ENCODE measurements at places on chromosomes 5 and 9. TPM values are rescaled to one million over a fixed set of nuclear protein-coding genes. Genes with fewer than 3 reads are reported as not detected.
A peak's percentile ranks its signal among the peaks of the same experiment; 100 is the strongest.

- DNase-seq = no peak
Observed at GRCh38 chr9:109192732-109193361, 25.8 kb upstream of the FRRS1L start.

GRCh38 chr5:120852222-120852860 lies 388.2 kb downstream of the PRR16 start:
- no peak for DNase-seq

TAF1L gene
- not detected for total RNA-seq

- no peak for DNase-seq
Observed at GRCh38 chr5:35030426-35031100, 17.2 kb downstream of the AGXT2 start.

SERF1B gene
- total RNA-seq = 22.7 TPM

GRCh38 chr5:23482642-23483041 lies 24.8 kb upstream of the PRDM9 start:
- no peak for DNase-seq

GRCh38 chr5:103224118-103224893 lies 34.3 kb upstream of the MACIR start:
- no peak for DNase-seq

GRCh38 chr5:52787600-52788504 lies at the start of the genes ITGA1 and PELO:
TSS of gene ITGA1 (plus strand) at chr5:52787916. CDS start at chr5:52788354, 438 bp downstream.
TSS of gene PELO (plus strand) at chr5:52787916. CDS start at chr5:52800395, 12,479 bp downstream.
- DNase-seq = peak; percentile 90

POU5F2 gene
- total RNA-seq = 0.62 TPM

GRCh38 chr5:74490814-74491213 lies 149.7 kb downstream of the ENC1 start:
- DNase-seq = no peak

DNA sequence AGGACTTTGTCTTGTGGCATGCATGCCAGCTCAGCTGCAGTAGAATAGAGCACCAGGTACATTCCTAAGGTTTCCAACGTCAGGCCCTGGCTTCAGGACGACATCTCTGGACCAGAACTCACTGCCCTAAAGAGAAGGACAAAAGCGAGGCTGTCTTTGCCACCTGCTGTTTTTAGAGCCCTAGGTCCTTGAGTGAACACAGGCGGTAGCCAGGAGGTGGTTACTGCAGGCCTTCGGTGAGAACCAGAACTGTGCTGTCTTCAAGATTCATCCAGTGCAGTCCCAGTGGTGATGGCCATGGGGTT lies 288.9 kb upstream of the CDH18 start:
- DNase-seq = no peak

UGT3A2 gene
- total RNA-seq = not detected

GRCh38 chr5:76473661-76474060 lies 70.6 kb downstream of the IQGAP2 start:
- DNase-seq = no peak

FAM221B gene
- total RNA-seq = not detected

DNA sequence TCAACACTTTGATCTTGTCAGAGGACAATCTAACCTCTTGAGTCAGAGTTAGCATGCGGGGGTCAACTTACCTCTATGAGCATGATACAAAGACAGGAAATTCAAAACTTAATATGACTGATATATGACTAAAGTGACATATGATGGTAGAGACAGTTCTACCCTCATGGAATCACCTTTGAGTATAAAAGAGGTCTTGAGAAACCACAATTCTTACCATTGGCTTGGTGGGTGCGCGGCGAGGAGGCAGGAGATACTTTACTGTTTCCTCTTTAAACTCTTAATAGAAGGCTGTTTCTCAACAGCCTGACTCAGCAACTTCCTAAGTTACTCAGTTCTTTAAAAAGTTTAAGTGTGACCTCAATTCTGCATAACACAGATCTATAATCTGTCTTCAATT lies 372.8 kb downstream of the KIAA0825 start:
- no peak for DNase-seq

DNA sequence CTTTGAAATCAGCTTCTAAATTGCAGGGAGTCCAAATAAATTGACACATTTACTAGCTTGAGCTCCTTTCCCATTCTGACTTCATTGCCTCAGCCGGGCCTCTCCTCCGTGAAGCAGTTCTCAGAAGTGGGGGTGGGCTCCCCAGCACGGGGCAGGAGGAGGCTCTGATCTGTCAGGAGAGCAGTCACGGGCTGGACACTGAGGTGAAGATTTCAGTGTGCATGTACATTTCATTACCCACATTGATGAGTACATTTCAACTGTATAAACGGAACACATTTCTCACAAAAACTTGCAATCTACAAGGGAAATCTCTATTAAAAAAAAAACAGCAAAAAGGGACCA lies 195.9 kb downstream of the SEMA6A start:
- no peak for DNase-seq

SPATA31A3 gene
- total RNA-seq = not detected

- DNase-seq = no peak
Observed at GRCh38 chr9:116075191-116075590, 78.4 kb upstream of the PAPPA start.

DNA sequence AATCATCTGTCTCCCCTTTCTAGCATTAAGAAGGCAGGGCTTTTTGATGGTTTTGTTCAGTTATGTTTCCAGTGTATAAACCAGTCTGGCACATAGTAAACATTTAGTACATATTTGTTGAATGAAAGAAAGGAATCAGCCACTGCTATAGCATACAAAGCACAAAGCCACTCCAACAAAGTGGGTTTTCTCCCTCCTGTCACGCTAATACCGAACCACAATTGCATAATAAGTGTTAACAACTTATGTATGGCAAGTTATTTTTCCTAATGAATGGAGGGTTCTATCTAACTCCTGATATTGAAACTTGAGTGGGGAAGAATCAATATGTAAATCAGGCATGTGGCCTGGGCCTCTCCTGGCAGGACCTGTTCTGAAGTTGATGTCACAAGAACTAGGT lies 53.9 kb downstream of the PRUNE2 start:
- no peak for DNase-seq

DNA sequence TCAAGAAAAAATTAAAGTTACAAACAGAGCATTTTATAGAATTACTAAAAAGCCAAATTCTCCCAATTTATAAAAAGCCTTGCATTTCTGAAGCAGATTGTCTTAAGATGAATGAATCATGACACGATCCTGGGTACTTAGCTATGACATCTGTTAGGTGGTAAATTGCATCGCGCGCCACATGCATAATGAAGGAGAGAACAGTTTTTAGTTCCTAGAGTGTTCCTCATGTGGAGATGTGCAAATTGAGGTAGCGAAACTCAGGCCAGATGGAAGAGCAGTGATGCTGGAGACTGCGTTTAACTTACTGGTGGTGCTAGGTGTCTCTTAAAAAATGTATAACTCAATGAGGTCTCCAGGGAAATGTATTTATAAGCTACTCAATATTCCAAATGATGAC lies 516.1 kb downstream of the EFNA5 start:
- DNase-seq = no peak

DNA sequence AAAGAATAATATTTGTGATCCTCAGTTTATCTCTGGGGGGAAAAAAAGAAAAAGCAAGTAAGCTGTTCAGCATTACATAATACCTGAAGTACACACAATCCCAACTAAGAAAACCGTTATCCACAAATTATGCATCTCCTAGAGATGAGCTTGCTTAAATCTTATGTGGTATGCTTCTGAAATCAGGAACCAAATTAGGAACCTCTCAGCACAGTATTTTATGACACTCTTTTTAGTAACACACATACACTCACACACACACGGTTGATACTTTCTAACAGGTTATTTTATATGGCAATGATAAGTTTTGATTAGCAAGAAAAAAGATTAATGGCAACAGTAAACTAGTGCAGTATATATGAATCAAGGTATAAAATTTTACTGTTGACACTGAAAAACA lies 1.2 kb upstream of the ZNF510 start:
- DNase-seq = no peak

IGIP gene
- total RNA-seq = 5.9 TPM

DNA sequence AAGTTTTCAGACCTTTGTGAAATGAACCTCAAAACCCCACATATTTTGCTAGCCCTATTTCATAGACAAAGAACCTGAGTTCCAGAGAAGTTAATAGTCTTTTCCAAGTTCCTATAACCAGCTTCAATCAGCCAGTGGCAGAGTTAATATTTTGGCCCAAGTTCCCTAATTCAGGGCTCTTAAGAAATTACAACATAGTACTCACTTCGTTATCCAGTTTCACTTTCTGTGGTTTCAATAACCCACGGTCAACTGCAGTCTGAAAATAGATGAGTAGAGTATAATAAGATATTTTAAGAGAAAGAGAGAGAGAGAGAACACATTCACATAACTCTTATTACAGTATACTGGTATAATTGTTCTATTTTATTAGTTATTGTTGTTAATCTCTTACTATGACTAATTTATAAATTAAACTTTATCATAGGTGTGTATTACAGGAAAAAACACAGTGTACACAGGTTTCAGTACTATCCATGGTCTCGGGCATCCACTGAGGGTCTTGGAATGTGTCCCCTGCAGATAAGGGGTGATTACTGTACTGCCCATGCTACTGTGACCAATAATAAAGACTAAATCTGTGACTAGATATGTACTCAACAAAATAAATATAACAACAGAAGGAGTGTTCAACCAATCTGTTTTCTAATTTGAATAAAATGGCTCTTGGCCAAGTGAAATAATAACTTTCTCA lies 9.3 kb upstream of the MYOT start:
- DNase-seq = no peak

DNA sequence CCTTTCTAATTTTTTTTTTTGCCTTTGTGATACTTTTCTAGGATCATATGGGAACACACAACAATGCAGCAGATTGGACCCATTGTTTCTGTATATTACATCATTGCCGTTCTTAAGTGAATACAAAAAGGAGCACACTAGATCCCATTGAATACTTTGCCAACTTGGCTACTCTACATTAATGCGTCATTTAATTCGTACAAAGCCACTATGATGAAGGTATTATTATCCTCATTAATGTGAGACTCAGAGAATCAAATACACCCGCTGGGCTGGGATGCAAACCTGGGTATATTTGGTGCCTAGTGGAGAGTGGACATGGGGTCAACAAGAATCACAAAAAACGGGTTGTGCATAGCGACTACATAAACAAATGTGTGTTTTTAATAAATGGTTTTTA lies 31.9 kb downstream of the OR2K2 start:
- no peak for DNase-seq

PCDHGB4 gene
- 12.6 TPM for total RNA-seq

DNA sequence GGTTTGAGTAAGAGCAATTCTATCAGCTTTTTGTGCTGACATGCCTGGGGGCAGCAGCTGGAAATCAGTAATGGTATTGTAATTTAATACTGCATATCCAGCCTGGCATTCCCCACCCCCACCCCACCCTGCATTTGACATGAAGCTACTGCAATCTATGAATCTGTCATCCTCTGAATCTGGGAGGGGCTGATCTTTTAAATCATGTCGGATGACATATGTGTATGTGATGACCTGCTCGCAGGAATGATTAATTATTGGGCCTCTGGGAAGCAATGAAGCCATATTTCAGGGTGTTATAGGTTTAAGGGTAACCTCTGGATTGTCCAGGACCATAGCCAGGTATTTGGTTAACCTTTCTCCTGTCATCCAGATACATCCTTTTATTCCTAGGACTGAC lies 64.6 kb upstream of the RASGRF2 start:
- DNase-seq = no peak

- no peak for DNase-seq
Observed at GRCh38 chr9:69745716-69746437, 13.9 kb downstream of the PTAR1 start.

DNA sequence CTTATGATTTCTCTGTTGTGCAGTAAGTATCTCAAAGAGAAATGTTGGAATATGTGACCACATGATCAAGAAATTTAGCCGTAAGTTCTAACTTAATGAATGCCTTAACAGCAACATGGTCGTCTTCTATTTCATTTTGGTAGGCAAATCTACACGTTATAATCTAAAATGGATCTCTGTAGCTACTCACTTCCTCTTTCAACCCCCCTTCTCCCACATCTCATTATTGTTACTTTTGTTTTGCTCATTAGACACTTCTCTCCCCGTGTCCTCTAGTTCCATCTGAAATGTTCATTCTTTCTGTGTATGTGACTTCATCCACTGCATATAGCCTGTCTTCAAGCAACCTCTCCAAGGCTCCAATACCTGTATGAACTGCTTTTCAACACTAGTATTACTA lies 27.1 kb upstream of the LPAR1 start:
- DNase-seq = no peak

GRCh38 chr9:133573791-133574515 lies 35.2 kb downstream of the FAM163B start:
- DNase-seq = no peak

DNA sequence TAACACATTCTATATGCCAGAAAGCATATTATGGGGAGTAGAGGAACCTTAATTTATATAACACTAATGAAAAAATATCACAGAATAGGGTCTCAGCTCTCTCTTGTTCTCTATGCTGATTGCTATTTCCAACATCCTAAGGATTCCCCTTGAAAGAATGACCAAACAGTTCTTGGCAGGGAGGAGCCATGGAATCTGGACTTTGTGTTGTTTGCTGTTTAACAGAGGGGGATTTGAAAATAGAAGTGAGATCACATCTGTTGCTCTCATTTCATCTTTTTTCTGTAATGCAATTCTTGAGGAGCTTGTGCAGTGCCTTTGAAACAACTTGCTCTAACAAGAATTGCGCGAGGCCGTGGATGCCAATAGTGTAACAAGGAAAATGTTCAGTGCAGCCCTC lies 755.3 kb downstream of the TLE1 start:
- DNase-seq = no peak

GRCh38 chr5:173845321-173845720 lies 42.8 kb upstream of the CPEB4 start:
- DNase-seq = no peak

DNA sequence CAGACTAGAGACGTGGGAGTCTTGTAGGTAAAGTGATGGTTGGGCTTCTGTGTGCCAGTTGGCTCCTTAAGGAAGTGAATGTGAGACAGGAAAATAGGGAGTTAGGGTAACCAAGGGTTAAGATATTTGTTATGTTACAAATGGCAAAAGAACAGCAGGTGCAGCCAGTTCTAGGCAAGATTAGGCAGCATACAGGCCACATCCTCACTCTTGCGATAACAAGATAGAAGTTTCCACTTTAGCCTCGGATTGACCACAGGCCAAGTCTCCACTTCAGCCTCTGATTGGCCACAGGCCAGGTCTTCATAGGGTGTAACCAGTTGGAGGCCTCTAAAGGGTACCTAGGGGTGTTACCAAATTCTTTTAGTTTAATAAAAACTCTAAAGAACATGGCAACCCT lies 54.6 kb upstream of the ABCA1 start:
- no peak for DNase-seq

GRCh38 chr5:136062366-136063274 lies 33.8 kb downstream of the TGFBI start:
- no peak for DNase-seq

DEPDC1B gene
- 1.5 TPM for total RNA-seq

- no peak for DNase-seq
Observed at GRCh38 chr9:15192856-15193255, 114.2 kb downstream of the TTC39B start.

PDGFRB gene
- total RNA-seq = 499 TPM

DNAH5 gene
- total RNA-seq = 0.46 TPM

GRCh38 chr5:8366266-8366665 lies 497.3 kb downstream of the MTRR start:
- DNase-seq = no peak

ANKS6 gene
- 17.1 TPM for total RNA-seq

Measured in chondrocyte (in vitro differentiated cells).